ENCODE measurements at places on chromosomes 3 and 15.
A peak's percentile ranks its signal among the peaks of the same experiment; 100 is the strongest.

DNA sequence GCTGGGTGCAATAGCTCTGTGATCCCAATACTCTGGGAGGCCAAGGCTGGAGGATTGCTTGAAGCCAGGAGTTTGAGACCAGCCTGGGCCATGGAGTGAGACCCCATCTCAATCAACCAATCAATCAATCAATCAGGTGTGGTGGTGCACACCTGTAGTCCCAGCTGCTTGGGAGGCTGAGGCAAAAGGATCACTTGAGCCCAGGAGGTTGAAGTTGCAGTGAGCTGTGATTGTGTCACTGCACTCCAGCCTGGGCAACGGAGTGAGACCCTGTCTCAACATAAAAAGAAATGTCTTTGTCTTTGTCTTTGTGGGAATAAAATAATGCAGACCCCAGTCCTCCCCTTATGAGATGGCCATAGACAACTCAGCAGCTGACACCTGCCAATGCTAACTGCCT is 34.9 kb upstream of the TLE3 start:
- no peak for DNase-seq

- DNase-seq, result peak; percentile 75
Observed at GRCh38 chr3:13452490-13453335, 27.4 kb upstream of the HDAC11 start.

- DNase-seq, result no peak
Observed at GRCh38 chr3:139456386-139456785, 19.9 kb downstream of the RBP2 start.

DNA sequence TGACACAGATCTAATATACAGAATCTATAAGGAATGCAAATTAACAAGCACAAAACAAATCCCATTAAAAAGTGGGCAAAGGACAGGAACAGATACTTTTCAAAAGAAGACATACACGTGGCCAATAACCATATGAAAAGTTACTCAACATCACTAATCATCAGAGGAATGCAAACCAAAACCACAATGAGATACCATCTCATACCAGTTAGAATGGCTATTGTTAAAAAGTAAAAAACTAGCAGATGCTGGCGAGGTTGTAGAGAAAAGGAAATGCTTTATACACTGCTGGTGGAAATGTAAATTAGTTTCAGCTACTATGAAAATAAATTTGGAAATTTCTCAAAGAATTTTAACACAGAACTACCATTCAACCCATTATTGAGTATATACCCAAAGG is 50.7 kb downstream of the ADAMTS17 start:
- DNase-seq, result no peak

DNA sequence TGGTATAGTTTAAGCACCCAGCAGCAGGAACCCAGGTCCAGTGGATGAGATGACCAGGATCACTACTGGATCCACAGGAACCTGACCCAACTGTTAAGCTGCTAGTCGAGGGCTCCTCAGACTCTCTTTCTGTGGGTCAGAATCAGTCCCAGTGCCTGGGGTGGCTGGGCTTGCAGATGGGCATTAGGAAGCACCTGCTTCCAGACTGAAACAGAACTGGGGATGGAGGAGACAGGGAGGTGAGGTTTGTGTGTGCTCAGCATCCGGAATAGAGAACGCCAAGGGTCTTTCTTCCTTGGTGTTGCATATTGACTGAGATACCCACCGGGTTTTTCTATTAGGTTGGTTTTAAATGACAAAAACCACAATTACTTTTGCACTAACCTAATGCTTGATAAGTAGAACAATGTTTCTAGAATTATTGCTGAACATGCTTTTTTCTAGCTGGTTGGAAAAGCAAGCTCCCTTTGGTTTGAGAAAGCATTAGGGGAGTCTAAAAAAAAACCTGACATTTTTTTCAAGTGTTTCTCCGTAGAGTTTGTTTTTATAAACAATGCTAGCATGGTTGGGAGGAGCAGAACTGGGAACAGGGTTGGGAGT is 779 bp downstream of the ST3GAL6 start:
- no peak for DNase-seq

- no peak for DNase-seq
Observed at GRCh38 chr15:58608129-58608590, 141.3 kb downstream of the ADAM10 start.

DNA sequence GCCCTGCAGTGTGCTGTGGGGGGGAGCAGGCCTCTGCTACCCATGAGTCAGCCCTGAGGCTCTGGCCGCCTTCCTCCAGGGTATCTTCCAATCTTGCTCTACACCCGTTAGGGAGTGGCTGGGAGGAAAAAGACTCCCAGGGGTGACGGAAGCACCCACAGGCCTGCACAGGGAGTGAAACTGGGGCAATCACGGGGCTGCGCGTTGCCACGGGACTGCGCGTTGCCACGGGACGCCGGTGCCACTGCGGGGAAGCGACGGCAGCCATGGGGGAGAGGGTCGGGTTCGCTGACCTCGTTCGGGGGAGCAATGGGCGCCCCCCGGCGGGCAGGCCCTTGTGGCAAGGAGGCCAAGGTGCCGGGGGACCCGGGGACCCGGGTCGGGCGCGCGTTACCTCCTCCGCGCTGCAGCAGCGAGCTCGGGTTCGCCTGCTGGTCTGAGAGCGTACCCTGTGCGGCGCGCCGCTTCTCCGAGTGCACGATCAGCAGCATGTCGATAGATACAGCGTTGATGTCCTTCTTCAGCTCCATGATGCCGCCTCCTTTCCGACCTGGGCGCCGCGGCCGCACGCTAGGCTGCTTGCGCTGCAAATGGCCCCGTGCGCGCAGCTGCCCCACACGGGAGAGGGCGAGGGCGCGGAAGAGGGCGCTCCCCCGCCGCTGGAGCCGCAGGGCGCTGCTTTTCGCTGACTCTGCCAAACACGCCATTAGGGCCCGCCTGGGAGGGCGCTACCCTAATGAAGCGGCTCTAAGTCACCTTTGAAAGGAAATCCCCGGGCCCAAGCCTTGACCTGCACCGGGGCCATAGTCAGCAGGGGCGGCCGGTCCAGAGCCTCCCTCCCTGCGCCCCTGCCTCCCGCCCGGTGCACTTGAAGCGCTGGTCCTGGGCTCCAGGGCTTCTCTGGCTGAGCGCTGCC is at the start of gene KY:
Gene KY, minus strand, starts transcription at position 592 of the 916 bp plus-strand sequence. Its CDS starts 62 bp downstream, at position 530.
- DNase-seq, result no peak

GRCh38 chr3:182308328-182308727 is 485.0 kb upstream of the ATP11B start:
- DNase-seq, result no peak

DNA sequence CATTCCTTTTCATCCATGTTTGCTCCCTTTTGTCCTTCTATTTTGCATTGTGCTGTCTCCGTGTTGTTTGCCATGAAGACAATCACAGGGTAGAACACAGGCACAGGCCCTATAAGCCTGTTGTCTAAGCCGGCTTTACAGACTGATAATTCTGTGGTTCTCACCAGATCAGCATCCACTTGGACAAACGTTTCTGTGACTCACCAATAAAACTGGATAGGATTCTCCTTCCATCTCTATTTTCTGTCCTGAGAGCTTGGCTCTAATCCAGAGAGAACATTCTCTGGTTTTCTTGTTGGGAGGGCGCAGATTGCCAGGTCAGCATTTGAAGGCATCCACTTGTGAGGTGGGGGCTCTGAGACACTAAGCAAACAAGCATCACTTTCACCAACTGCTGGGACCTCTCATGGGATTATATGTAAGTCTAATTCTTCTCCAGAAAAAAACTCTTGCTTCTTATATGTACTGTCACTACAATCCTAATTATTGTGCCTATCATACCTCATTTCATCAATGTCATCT is 101.6 kb downstream of the ERC2 start:
- DNase-seq, result no peak

All from CD4-positive, alpha-beta T cell treated with Interleukin-4 for 1 hour (primary cell).